ENCODE measurements at places on chromosomes 4 and X.

GRCh38 chrX:20434986-20435385 lies 168.3 kb upstream of the RPS6KA3 start:
- no peak for DNase-seq

- DNase-seq = no peak
Observed at GRCh38 chrX:153463031-153463430, 7.3 kb downstream of the HAUS7 start.

GRCh38 chrX:51804741-51805140 lies 61.5 kb downstream of the GSPT2 start:
- no peak for DNase-seq

DNA sequence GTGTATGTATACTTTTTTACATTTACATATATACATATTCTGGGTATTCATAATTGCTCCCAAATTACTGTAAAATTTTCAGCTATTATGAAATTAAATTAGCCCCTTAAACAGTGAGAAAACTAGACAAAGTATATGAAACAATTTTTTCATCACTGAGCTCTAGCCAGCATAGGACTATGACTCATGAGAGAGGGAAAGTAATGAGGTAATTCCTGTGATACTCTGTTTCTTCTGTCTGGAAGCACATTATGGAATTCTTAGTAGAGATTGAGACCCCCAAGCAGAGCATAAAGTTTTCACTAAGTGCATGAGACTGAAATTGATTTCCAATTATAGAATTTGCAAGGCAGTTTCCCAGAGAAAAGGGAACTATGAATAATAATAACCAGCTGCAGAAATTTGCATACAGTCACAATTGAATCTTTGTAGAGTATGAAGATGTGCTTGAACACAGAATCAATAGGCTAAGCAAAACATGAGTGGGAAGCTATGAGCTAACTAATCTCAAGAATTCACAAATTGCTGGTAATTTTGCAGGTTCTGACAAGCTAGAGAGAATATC lies 779.3 kb downstream of the ARAP2 start:
- no peak for DNase-seq

- DNase-seq = no peak
Observed at GRCh38 chr4:70863099-70863790, 23.6 kb upstream of the GRSF1 start.

GRCh38 chr4:189548484-189549125 lies 392.1 kb upstream of the FRG1 start:
- no peak for DNase-seq
